ENCODE measurements at places on chromosomes 3 and 15.

DNA sequence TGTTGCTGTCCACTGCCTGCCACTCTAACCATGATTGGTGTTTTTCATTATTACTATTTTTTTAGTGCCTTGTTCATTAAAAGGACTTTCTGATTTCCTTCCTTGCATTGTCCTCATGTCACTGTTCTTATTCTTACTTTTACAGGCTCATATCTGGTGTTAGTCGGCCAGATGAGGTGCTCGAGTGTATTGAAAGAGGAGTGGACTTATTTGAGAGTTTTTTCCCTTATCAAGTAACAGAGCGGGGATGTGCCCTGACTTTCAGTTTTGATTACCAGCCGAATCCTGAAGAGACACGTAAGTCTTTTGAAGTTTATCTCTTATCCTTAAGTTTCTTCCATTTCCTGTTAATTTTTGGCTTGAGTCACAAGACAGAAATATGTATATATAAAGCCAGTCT, 23.2 kb downstream of the QTRT2 start:
- DNase-seq, result no peak

GRCh38 chr3:101039285-101039684, 46.1 kb upstream of the ABI3BP start:
- DNase-seq, result no peak

DNA sequence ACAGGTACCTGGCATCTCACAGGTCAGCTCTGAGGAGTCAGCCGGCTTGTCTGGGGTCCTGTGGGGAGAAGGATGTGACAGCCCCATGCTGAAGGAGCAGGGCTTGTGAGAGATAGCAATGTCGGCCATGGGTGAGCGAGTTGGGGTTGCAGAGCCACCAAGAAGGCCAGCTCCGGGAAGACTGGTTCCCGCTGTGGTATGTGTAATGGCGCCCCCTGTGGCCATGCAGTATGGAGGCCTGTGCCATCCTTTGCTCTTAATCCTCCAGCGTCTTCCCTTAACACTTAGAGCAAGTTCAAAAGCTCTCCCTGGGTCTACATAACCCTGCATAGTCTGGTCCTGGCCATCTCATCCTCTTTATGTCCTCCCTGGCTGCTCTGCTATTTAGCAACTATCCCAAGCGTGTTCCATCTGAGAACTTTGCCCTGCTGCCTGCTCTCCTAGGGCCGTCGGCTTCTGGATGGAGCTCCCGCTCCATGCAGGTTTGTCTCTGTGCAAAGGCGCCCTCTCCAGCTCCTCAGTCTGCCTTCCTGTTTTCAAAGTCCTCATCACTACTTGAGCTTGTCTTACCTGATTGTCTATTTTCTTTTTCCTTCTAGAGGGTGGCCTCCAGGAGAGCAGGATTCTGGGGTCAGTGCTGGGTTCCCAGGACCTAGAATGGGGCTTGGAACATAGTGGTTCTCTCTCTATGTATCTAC, 40.8 kb upstream of the IQCF6 start:
- no peak for DNase-seq

DNA sequence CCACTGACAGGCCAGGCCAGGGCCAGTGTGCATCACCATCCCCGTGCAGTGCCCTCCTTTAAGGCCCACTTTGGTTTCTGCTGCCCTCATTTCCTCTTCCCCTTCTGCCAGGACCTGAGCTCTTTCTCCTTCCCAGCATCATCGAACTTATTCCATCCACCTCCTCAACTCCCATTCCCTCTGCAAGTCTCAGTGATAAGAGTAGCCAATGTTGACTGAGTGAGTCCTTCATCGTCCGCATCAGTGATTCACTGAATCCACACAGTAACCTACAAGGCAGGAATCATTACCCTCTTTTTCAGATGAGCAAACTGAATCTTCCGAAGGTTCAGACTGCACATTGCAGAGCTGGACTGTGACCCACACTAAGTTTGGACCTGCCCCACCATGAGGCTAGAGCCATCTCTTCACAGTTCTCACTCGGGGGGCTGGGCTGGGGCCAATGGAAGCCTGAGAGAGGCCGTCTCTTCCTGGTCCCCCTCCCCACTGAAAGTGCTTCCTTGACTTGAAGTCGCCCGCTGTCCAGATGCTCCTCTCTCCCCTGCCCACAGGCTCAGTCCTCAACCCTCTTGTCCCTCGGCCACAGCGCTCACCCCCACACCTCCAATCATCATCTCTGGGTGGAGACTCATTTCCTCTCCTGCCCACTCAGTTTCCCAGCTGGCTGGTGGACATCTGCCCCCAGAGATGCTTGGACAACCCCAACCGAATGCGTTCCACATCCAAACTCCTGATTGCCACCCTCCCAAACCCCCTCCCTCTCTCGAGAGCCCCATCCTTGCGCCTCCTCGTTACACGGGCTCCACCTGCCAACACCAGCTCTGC, 15.2 kb upstream of the ANPEP start:
- DNase-seq, result no peak

GRCh38 chr15:22918056-22918455, 62.1 kb downstream of the CYFIP1 start:
- DNase-seq, result no peak

DNA sequence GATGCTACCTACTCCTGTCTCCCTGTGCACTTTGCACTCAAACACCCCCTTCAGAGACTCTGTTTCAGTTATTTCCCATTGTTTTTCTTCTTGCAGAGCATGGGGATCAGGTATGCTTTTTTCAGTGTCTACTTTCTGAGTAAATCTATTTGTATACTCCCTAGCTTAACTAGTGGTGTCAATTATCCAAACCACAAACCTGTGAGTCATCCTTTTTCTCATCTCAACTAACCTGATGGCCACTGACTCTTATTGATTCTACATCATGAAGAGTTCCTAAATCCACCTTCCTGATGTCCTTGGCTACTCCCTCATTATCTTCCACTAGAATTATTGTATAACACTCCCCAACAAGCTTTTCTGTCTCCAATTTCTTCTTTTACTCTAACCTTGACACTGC, 68.0 kb downstream of the DIPK2A start:
- no peak for DNase-seq

- no peak for DNase-seq
These were observed 1.1 kb downstream of the HDGFL3 start for GRCh38 chr15:83206526-83207008.

DNA sequence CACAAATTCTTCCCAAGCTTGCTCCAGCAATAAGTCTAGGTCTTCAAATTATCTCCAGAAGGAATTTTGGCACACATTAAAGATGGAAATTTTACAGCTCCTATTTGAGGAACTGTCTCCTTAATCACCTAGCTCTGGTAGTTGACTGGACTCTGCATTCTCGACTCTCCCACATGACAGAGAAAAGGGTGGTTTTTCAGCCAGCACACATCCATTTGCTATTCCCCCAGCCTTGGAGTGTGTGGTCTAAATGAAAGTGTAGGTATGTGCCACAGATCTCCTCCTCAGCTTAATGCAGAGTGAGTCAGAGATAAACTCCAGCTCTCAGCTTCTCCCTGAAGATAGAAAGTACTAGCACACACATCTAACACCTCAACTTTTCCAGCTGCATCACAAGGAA, 62.2 kb upstream of the ALCAM start:
- no peak for DNase-seq

- DNase-seq, result no peak
These were observed 100.0 kb downstream of the DNAJB8 start for GRCh38 chr3:128366652-128367051.

GRCh38 chr3:131501949-131502348, 822 bp downstream of the MRPL3 start:
- DNase-seq, result no peak

- no peak for DNase-seq
These were observed 392.1 kb downstream of the NLGN1 start for GRCh38 chr3:173789530-173790162.

DNA sequence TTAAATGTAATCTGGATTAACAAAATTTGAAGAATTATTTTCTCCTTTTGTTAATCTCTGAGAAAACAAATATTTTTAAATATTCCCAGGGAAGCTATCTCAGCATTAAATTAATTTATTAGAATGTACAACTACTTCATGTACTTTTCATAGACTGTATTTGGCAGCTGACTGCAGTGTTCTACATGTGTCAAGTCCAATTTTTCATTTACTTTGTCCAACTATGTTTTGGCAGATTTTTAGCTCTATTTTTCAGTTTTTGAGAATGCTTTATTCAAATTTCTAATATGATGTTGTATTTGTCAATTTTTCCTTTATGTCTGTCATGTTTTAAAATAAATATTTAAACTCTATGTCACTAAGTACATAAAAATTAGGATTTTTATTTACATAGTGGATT, 925.1 kb downstream of the OTOL1 start:
- no peak for DNase-seq

- no peak for DNase-seq
These were observed 188.4 kb downstream of the ABHD5 start for GRCh38 chr3:43879166-43879565.
